BE2C (cell line): ENCODE measurements at places on chromosomes 1 and 21.

DNA sequence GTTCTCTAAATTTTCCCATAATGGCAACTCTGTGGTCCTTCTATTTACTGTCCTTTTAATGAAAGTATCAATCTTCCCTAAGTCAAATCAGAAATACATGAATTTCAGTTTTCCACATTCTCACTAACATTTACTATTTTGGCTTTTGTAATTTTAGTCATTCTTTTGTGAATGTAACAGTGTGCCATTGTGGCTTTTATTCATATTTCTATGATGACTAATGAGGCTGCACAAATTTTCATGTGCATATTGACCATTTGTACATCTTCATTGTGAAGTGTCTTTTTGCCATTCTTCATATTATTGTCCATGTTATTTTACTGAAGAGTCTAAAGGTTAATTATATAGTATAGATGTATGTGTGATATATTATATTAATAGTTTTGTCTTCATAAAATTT, 431.0 kb upstream of the BRINP3 start:
- no peak for DNase-seq

- no peak for DNase-seq
Observed at GRCh38 chr1:96703186-96703585, 18.4 kb upstream of the PTBP2 start.

- DNase-seq = no peak
Observed at GRCh38 chr1:6747674-6748073, 37.6 kb upstream of the CAMTA1 start.

- no peak for DNase-seq
Observed at GRCh38 chr1:95685081-95685480, 451.1 kb downstream of the RWDD3 start.

- no peak for DNase-seq
Observed at GRCh38 chr1:116544588-116545358, 26.1 kb downstream of the CD58 start.

DNA sequence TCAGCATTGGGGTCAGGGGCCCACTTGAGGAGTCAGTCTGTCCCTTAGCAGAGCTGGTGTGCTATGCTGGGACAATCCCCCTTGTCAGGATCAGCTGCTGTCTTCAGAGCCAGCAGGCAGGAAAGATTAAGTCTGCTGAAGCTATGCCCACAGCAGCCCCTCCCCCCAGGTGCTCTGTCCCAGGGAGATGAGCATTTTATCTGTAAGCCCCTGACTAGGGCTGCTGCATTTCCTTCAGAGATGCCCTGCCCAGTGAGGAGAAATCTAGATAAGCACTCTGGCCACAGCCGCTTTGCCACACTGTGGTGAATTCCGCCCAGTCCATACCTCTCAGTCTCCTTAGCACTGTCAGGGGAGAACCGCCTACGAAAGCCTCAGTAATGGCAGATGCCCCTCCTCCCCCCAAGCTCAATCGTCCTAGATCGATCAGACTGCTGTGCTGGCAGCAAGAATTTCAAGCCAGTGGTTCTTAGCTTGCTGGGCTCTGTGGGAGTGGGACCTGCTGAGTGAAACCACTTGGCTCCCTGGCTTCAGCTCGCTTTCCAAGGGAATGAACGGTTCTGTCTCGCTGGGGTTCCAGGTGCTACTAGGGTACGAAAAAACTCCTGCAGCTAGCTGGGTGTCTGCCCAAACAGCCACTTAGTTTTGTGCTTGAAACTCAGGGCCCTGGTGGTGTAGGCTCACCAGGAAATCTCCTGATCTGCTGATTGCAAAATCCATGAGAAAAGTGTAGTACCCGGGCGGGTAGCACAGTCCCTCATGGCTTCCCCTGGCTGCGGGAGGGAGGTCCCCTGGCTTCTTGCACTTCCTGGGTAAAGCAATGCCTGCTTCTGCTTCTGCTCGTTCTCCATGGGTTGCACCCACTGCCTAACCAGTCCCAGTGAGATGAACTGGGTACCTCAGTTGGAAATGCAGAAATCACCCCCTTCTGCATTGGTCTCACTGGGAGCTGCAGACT, 25.1 kb upstream of the TP53BP2 start:
- DNase-seq = peak; percentile 42

DNA sequence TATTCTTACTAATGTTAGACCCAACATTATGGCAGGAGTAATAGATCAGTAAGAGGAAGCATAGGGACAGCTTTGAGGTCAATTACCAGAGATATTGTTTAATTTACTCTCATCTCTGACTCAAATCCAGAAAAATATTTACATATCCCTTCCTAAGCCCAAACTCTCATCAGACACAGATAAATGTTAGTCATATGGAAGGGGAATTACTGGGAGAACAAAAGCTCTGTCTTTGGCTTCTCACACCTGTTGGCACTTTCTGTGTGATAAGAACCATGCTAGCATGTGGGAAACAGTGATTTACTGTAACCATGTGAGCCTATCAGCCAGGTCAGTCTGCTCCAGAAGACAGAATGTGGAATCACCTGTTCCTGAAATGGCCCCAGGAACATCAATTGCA, 72.4 kb downstream of the DUSP10 start:
- DNase-seq = no peak

- DNase-seq = no peak
Observed at GRCh38 chr1:51728611-51729155, 111.8 kb downstream of the OSBPL9 start.

DNA sequence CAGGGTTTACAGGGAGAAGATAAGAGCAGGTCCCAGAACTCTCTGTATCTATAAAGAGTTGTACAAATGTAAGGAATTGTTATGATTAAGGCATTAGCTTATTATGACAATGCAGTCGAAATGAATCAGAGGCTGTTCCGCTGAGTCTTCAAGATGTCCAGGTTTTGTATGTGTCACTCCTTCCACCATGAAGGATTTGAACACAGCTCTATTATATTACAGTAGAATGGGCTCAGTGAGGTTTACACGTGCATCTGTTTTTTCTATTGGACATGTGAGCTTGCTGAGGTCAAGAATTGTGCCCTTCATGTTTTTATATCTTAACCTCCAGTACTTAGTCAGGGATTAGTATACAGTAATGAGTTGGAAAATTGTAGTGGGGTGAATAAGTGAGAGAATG, 86.3 kb downstream of the MPZL1 start:
- DNase-seq = no peak

DNA sequence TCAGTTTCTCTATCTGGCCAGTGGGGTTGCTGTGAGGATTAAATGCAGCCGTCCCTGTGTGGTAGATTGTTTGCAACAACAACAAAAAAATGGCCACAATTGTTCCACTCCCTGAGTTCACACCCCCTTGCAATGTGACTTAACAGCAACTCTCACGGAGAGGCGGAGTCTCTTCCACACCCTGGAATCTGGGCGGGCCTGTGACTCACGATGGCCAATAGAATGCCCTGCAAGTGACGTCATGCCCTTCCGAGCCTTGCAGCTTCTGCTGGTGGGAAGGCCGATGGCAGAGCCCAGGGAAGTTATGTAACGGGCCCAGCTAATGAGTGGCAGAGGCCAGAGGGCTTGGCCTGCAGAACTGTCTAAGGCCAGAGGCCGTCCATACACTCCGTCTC, 87.9 kb downstream of the RIPK4 start:
- peak; percentile 75 for DNase-seq

DNA sequence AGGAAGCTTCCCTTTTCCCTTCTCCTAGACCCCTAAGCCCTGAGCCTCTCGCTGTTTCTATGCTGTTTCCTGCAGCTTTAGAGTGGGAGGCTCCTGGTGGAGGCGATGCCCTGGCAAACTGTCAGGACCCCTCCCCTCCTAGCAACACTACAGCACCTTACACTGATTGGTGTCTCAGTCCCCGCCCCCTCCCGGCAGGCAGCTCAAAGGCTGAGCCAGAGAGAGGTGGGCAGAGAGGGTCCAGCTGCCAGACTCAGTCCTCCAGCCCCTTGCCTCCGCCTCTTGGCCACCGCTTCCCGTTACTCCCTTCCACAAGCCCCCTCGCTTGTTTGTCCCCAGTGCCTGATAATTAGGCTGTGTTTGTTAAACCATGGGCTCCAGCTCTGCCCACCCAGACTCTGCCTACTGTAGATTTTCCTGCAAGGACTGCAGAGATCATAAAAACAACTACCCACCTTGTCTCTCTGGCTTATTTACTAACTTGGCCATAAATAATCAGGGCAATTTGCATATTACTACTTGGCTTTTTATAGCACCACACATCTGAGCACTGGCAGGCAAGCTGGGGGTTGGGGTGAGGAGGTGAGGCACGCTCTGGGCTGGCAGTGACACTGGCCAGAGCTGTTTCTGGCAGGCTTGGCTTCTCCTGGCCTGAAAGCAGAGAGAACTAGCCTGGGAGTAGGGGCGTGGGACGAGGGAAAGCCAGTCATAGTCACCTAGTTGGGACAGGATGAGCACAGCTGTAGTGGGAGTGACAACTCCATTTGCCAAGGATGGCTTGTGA, 107.5 kb downstream of the CSMD2 start:
- DNase-seq = no peak

DNA sequence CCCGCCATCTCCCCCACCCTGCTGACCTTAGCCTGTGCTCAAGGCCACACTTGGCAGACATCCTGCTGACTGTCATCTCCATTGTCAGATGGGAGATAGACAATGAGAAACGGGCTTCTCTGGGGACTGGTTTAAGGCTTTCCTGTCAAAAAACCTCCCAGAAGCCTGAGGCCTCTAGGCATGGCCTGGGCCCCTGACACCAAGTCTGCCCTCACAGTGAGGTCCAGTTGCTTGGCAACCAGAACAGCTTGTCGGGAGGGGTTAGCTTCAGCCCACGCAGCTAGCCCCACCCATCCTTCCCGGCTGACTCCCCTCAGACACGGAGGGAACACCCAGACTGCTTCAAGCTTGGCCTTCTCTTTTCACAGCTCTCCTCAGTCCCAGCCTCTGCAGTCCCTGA, 11.0 kb downstream of the PLEKHA6 start:
- DNase-seq = peak; percentile 83

DNA sequence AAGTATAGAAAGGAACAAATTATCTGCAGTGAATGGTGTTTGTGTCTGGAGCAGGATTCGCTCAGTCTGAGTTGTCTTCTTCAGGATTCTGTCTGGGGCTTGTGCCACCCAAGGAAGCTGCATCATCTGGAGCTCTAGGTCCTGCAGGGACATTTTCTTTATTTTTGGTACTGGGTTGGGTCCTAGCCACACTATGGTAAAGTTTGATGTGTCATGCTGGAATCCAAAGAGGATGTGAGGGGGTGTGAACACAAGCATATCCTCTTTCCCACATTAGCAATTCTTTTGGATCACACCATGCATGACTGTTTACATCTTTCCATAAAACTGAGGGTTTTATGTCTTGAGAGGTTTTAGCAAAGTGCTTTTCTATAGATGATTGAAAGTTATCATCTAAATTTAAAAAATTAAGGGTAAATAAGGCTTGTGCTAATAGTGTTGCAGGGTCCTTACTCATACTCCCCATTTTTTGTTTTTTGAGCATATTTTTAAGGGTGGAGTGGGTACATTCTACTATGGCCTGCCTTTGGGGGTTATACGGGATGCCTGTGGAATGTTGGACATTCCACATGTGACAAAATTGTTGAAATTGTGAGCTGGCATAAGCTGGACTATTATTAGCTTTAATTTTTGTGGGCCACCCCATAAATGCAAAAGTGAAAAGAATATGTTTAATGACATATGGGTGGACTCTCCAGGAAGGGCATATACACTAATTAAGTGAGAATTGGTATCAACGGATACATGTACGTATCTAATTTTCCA, 152.0 kb upstream of the HMCN1 start:
- no peak for DNase-seq

DNA sequence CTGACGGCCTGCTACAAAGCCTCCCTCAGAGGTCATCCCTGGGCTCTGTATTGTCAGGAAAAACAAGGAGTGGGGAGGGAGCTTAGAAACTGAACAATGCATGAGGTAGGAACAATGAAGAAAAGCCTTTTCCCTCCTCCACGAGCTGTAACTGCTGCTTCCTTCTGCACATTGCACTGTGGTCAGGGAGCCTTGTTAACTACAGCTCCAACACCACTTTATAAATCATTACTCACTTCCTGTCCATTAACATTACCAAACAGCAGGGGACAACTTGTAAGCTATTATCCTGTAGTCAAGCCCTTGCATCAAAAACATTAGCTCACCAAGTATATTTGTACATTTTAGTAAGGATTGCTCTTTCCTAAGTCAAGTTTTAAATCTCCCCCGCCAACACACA, 336.0 kb upstream of the NR5A2 start:
- no peak for DNase-seq

GRCh38 chr1:234604495-234605398, 5.2 kb downstream of the IRF2BP2 start:
- no peak for DNase-seq

DNA sequence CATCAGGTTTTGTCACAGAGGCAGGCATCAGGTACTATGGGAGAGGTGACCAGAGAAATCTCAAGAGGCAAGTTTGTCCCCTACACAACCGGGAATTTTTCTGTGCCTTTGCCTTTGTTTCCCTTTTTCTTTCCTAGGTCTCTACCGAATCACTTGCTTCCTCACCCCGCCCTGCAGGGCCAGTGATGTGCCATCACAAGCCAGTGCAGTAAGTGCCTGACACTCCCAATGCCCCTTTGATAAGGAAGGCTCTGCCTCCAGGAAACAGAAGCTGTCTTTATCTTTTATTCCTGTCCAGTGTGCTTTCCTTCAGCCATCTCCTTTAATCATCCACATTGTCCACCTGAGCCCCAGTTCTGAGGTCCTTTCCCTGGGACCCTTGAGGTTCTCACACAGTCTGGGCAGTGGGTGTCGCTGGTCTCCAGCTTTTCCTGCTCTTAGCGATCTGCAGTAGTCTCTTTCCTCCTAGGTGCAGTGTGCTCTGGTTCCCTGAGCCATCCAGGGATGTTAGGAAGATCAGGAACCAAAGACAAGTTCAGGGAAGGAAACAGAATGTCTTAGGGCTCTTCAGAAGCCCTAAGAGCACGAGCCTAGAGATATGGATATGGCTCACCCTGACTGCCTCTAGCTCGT, 36.6 kb downstream of the GJA5 start:
- peak; percentile 44 for DNase-seq

DNA sequence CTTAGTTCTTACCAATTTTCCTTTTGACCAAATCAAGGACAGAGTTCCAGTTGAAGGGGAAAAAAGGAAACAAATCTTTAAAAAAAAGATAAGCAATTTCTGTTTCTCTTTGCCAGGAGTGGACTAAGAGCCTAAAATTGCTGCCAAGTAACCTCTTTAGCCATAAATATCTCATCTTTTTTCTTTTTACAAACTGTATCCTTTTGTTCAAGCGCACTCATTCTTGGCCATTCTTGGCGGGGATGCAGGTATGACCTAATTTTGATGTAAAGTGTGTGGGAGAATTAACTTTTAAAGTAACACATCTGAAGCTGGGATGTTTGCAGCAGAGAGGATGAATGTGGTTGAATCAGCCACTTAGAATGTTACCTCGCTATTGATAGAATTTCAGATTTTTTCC, 13.4 kb upstream of the KIF1B start:
- no peak for DNase-seq
